Effector memory CD8-positive, alpha-beta T cell (primary cell): ENCODE measurements at places on chromosomes 4 and X.

DNA sequence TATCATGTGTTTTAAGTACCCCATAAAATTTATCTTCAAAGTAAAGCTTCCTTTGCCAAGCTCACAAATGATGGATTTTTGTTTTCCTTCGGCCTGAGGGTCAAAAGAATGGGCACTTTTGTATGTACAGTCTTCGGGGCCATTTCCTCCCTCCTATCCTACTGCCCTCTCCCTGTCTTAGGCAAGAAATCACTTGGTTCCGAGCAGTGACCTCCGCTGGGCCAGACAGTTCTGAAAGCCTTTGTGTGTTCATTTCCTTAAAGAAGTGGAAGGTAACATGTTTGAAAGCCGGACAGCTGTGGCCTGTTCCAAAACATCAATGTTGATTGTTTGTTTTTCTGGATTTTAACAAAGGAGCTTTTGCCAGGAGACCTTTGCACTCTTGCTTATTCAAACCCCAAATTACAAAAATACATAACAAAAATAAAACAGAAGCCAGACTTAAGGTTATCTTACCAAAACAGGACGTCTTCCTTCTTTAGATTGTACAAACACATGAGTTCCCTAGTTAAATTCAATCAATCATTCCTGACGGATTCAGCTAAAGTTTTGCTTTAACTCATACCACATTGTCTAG, 110.6 kb upstream of the LIMCH1 start:
- no peak for DNase-seq

DNA sequence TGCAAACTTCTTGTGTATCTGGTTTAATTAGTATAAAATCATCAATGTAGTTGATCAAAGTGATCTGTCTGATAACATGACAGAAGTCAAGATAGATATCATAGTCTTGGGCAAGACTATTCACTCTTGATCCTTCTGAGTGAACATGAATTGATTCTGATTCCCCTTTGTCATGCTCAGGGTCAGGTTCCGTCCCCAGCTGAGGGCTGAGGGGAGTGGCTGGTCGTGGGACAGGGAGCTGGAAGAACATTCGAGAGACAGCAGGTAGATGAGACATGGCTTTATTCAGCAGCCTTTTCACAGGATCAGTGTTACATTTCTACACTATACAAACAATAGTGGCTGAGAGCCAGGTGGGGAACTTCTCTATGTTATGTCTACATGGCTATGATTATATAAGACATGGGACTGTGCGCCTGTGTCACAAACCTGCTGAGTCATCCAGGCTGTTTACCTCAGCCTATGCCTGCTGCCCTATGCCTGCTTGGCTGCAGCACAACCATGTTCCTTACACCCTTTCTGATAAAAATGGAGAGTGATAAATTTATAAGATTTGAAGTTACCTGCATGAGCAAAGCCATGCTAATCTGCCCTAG, 586.9 kb upstream of the NR3C2 start:
- DNase-seq, result no peak

GRCh38 chr4:87058356-87059073, 123.7 kb downstream of the AFF1 start:
- DNase-seq, result no peak

DNA sequence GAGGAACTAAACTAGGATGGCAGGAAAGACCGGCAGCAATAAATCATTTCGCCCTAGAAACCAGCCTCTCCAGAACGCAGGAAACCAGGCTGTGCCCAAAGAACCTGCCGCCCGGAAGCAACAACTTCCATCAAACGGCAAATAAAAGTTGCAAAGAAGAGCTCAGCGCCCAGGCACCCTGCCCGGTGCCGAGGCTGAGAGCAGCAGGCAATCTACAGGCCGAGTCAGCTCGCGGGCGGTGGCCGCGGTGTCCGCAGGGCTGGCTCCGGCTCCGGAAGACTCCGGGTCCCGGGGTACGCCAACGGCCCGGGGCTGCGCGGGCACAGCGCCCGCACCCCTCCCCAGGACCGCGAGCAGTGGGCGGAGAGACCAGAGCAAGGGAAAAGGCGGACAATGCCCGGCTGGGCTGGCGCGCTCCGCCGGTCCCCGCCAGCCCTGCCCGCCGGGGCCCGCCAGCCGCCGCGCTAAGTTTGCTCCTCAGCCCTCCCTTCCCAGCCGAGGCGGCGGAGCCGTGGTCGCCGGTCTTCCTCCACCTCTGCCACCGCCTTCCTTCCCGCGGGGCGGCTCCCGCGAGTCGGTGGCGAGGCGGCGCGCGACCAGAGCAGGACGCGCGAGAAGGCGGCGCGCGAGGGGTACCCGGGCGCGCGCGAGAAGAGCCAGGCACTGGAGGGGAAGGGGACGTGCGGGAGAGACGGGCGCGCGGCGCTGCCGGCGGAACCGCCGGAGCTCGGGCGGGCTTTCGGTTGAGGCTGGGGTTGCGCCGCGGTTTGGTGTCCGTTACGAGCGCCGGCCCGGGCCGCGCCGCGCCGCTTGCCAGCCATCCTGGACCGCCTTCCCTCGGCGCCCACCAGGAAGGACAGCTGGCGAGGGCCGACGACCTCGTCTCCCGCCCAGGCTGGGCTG, 733 bp downstream of the FRYL start:
- peak; percentile 67 for DNase-seq

- DNase-seq, result no peak
Measured at GRCh38 chr4:57342411-57342810, 232.2 kb upstream of the IGFBP7 start.

DNA sequence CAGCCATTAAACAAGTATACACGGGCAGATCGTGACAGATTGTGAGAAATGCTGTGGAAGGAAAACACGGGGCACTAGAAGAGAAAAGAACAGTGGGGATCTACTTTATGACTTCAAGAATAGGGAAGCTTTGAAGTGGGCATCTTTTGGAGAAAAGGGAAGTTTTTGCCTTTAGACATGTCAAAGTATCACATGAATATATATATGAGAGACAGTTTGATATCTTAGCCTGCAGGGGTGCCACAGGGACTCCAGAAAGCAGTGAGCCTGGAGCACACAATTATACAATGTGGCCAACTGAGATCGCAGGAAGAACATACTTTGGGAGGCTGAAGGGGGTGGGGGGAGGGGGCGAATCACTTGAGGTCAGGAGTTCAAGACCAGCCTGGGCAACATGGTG, 35.7 kb downstream of the RELL1 start:
- DNase-seq, result no peak

- no peak for DNase-seq
Measured at GRCh38 chrX:39802354-39802753, 295.4 kb downstream of the BCOR start.

- DNase-seq, result peak; percentile 36
Measured at GRCh38 chrX:44873415-44874276, 658 bp downstream of the KDM6A start.

GRCh38 chr4:31275906-31276305, 555.7 kb downstream of the PCDH7 start:
- DNase-seq, result no peak

GRCh38 chr4:139131209-139131870, 45.7 kb downstream of the ELF2 start:
- no peak for DNase-seq

DNA sequence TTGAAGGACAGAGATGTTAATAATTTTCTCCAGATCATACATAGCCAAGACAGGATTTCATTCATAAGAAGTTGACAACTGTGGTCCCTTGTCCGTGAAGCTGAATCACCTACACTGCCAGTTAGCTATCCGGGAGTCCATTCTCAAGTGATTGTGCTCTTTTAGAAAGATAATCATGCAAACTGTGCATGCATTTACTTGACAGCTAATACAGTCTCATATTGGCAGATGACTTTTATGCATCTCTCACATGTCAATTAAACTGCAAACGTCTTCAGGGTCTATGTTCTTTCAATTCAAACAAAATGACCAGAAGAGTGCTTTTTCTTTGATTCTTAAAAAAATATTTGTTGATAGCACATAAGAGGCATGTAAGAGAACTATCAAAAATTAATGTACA, 1572.9 kb downstream of the C4orf33 start:
- no peak for DNase-seq

DNA sequence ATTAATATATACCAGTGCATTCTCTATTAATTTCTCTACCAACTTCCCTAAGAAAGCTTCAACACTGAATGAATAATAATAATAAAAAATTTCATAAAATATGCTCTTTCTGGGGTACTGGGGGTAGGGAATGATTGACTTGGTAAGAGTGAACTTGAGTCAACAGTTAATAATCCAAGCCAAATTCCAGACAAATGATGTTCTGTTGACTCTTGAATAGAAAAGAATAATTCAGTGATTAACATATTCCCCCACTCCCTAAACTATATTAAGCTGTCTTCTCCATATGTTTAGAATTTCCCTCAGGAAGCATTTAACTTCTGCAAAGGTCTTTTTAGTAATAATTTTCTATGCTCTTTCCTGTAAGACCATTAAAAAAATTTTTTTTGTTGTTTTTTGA, 12.3 kb downstream of the PGRMC2 start:
- no peak for DNase-seq

DNA sequence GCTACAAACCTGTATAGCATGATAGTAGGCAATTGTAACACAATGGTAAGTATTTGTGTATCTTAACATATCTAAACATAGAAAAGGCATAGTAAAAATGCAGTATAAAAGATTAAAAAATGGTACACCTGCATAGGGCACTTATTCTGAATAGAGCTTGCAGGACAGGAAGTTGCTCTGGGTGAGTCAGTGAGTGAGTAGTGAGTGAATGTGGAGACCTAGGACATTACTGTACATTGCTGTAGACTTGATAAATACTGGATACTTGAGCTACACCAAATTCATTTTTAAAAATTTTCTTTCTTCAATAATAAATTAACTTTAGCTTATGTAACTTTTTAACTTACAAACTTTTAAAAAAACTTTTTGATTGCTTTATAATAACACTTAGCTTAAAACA, 68.2 kb upstream of the MAML3 start:
- DNase-seq, result no peak

GRCh38 chr4:139900964-139901376, 235.4 kb downstream of the MGST2 start:
- DNase-seq, result no peak

DNA sequence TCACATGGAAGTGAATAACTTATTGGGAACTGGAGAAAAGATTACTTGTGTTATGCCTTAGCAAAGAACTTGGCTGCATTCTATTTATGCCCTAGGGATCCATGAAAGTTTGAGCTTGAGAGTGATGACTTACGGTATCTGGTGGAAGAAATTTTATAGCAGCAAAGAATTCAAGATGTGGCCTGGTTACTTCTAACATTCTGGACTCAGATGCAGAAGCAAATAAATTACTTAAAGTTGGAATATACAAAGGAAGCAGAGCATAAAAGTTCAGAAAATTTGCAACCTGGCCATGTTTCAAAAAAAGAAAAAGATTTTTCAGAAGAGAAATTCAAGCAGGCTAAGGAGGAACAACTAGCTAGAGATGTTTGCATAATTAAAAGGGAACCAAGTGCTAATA, 252.3 kb upstream of the WDFY3 start:
- no peak for DNase-seq

GRCh38 chr4:156970501-156971164, 966 bp downstream of the PDGFC start:
- DNase-seq, result no peak

DNA sequence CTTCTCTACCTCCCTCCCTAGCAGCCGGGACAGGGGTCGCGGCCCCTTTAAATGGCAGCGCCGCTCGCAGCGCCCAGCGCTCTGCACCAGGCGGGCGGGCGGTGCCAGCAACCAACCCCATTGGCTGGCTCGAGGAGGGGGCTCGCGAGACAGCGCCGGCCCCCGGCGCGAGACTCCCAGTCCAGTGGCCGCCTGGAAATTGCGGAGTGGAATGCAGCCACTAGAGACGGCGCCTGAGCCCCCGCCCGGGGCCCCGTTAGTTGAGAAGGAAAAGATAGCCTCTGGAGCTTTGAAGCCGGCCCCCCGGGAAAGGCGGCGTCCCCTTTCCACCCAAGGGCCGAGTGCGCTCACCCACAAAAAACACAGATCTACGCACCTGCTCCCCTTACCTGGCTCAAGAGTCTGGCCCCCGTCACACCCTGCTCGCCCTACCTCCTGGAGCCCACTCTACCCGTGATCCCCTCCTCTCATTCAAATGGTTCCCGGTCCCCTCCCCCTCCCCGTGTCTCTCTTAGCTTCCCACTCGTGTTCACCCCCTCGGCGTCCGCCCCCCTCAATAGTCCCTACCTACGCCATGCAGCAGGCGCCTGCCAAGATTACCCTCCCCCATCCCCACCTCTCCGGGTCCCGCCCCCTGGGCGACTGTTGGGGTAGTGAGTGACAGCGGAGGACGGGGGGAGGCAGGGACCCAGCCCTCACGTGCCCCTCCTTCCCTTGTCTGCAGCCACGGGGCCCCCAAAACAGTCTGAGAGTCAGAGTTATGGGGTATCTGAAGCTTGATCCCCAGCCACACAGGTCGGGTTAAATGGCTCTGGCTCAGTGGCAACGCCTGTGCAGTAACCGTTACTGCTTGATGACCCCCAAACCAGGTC, at the start of gene ZMYM3:
TSS of gene ZMYM3 (minus strand) at position 49 of the 872 bp plus-strand sequence. CDS start 885 bp downstream, outside the sequence.
- DNase-seq, result peak; percentile 74

GRCh38 chrX:7154041-7154597, 6.2 kb upstream of the PUDP start:
- DNase-seq, result no peak
